Amniotic epithelial cell (primary cell): ENCODE measurements at places on chromosomes 5 and 9.

GRCh38 chr5:77353251-77353650, 138.9 kb downstream of the WDR41 start:
- DNase-seq = no peak

DNA sequence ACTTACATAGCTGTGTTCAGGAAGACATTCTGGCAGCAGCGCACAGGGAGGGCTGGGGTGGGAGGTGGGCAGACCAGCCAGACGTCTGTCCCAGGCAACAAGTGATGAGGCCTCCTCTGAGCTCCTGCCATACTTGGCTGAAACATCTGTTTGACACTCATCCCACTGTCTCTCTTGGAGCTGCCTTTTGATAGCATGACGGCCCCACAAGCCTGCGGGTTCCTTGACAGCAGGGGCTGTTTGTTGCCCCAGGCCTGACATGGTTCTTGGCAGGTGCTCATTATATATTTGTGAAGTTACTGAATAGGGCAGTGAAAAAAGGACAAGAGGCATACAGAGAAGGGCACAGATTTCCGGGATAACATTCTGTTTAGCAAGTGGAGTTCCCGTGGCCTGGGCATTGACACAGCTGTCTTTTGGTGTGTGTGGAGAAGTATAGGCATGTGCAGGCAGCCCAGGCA, 22.2 kb upstream of the B4GALT1 start:
- no peak for DNase-seq

GRCh38 chr5:146072595-146072994, 32.8 kb downstream of the PLAC8L1 start:
- DNase-seq = no peak

DNA sequence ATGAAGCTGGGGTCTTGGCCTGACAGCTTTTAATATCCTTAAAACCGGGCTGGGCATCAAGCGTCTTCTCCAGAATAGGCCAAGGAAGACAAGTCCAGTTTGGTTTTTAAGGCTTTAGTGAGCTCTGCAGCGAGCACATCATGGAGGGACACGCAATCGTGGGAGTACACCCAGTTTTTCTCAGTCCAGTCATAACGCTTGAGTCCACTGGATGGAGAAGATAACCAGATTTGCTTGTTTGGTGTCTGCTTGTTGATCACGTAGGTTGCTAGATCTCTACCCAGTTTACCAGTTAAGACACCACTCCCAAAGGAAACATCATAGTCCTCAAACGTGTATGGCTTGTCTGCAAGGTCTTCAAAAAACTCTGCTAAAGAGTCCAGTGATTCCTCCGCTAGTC, 27.4 kb upstream of the GOLGA1 start:
- DNase-seq = no peak

DNA sequence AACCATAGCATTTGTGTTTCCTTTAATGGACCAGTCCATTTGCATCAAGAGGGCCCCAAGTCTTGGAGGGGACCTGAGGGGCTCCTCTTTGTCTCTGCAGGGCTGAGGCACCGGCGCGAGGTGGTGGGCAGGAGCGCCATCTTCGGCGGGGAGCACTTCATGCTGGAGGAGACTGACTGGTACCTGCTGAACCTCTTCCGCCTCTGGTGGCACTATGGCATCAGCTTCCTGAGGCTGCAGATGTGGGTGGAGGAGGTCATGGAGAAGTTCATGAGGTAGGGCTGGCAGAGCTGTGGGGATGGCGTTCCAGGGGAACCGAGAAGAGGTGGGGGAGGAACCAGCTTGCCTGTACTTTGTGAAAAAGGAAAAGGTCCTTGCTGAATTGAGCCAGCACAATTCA, 6.1 kb downstream of the PCYOX1L start:
- no peak for DNase-seq

DNA sequence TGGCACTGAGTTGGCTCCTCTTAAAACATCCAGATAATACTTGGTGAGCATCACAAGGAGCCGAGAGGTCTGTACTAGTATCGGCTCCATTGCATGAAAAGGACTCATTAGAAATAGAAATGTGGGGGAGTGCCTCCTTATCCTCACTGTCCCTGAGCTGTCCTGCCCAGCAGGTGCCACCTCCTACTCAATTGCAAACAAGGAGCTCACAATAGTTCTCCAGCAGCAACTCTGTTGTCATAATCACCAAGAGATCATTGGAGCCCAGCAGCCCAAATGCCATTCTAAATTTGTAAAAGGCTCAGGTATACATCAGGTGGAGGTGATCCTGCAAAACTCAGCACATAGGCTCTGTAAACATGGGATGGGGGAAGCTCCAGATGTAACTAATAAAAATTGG, 99.1 kb downstream of the PLK2 start:
- DNase-seq = no peak

DNA sequence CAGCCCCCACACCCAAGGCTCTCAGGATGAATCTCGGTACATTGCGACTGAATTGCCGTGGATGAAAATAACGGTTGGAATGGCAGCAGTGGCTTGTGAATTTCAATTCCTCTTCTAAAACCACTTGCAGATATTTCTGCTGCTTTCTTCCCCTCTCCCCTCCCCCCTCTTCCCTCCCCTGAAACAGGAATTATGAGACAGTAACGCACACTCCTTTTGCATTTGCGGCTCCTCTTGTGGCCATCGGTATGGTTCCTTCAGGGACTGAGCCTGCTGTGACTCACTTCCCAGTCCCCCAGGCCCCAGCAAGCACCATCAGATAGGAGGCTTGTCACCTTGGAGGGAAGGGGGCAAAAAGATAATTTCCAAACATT, 9.7 kb downstream of the DCANP1 start:
- no peak for DNase-seq

DNA sequence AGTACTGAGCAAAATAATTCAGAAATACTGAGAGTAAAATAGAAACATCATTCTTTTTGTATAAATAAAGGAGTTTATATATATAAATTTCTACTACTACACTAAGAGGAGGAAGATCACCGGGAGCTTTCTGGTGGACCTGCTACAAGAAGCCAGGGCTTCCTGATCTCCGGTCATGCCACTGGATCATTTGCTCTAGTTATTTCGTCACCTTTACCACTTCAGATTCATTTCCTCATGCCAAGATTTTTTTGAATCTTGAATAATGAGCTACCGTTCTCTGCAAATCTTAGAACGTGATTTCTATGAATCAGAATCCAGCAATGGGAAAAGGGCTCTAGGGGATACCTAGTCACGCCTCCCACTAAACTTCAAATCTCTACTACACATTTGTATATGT, 51.9 kb upstream of the TBC1D9B start:
- DNase-seq = no peak

- DNase-seq = no peak
Observed at GRCh38 chr9:114164191-114164794, 9.0 kb downstream of the COL27A1 start.

DNA sequence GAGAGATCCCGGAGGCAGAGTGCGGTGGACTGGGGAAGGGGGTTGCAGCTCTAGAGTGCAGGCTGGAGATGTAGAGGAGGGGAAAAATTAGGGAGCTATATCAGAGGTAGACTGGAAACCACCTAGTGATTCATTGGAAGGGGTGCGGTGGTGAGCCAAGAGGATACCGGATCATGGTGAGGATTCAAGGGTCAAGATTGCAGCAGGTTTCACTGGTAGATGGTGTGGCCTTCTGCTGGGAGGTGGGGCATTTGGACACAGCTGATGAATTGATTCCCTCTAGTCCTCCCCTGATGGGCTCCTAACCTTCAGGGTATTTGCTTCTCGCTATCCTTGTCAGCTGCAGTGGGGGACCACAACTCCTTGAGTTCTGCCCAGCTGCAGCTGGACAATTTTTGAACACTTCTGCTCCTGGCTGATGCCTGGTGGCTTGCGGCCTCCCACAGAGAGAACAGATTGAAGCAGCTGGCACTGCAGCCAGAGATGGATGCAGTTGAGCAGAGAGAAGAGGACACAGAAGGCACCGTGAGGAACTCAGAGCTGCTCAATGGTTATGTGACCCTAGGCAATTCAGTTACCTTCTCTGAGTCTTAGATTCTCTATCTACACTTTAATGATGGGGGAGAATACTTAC, 134.4 kb upstream of the ABCA1 start:
- no peak for DNase-seq

GRCh38 chr9:75000835-75001234, 27.3 kb downstream of the CARNMT1 start:
- no peak for DNase-seq

DNA sequence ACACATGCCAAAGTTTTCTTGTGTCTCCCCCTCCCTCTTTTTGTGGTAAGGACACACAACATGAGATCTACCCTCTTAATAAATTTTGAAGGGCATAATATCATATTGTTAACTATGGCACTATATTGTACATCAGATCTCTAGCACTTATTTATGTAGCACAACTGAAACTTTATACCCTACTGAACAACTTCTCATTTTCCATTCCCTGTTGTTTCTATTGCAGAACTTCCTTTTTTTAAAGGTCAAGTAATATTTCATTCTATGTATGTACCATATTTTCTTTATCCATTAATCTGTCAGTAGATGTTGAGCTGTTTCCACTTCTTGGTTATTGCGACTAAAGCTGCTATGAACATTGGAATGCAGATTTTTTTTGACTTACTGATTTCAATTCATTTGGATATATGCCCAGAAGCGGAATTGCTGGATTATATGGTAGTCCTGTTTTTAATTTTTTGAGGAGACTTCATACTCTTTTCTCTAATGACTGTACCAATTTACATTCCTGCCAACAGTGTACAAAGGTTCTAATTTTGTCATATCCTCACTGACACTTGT, 305.3 kb downstream of the PRR16 start:
- no peak for DNase-seq

DNA sequence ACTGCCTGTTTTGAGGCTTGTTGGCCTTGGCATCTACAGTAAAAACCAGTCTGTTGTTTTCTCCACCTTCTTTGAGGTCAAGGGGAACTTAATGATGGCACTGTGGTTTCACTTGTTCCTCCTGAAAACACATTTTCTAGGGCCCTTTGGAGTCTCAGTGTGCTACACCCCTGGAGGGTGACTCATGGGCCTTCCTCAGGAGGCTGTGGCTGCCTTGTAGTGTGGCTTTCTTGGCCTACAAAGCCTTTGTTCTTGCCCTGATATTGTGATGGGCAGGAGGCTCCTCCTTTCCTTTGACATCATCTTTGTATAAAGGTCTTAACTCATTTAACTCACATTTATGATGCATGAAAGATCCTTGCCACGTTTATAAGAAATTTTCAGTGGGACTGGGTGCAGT, 56.3 kb upstream of the GPBP1 start:
- no peak for DNase-seq

- peak; percentile 65 for DNase-seq
Observed at GRCh38 chr5:95973793-95974325, 12.2 kb upstream of the ELL2 start.

- DNase-seq = peak; percentile 82
Observed at GRCh38 chr5:9927521-9927997, 297.4 kb upstream of the TAS2R1 start.

- no peak for DNase-seq
Observed at GRCh38 chr5:168965638-168966037, 335.3 kb downstream of the SLIT3 start.

DNA sequence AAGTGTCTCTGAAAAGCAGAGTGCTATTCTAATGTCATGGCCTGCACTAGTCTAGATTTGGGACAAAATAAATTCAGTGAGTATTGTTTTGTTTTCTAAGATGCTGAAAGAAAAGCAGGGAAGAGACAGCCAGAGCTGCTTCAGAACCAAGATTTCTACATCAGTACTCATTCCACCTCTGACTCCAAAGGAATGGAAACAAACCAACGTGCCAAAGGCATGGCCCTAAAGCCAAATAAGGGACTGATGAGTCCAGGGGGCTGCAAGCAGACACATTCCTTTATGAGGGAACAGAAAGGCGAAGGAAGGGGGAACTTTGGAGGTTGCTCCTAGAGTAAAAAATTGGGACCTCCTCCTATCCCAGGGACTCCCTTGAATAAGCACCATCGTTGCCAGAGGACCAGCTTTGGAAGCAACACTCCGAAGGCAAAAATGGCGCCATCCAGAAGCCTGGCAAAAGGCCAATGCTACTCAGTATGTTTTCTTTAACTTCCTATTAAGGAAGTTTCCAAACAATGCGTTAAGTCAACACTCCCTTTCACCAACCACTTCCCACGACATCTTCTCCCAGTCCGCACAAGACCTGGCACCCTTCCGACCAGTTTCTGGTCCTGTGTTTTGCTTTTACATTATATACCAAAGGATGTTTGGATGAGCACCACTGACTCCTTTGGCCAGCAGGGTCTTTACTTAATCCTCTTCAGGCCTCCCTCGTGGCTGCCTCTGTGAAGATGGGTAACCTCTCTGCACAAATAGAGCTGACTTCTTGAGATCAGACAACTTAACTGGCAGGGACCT, 31.6 kb downstream of the ADAM19 start:
- no peak for DNase-seq

DNA sequence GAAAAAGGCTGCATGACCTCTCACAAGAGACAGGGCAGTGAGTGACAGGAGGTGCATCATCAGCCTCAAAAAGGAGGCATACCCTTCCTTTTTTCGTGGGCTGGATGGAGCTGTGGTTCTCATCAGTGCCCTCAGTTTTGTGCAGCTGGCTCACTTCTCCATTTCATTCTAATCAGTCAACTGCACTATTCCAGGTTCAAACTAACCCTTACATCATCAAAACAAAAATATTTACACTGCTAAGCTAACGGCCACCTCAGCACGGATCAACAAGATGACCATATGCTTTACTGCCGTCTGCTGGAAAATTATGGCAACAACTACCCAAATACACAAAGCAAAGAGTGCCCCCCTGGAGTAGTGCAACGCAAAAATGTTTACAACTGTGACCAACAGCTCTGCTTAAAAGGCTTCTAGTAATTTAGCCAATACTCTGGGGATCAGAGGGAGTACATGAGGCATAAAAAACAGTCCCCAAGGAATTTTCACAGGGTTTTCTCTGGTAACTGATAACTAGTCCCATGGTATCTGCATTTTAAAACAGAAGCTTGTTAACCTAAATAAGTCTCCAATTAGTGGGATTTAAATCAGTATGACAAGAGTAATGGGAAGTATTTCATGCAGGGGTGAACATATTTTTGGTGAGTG, 10.8 kb downstream of the KCNV2 start:
- DNase-seq = peak; percentile 79

DNA sequence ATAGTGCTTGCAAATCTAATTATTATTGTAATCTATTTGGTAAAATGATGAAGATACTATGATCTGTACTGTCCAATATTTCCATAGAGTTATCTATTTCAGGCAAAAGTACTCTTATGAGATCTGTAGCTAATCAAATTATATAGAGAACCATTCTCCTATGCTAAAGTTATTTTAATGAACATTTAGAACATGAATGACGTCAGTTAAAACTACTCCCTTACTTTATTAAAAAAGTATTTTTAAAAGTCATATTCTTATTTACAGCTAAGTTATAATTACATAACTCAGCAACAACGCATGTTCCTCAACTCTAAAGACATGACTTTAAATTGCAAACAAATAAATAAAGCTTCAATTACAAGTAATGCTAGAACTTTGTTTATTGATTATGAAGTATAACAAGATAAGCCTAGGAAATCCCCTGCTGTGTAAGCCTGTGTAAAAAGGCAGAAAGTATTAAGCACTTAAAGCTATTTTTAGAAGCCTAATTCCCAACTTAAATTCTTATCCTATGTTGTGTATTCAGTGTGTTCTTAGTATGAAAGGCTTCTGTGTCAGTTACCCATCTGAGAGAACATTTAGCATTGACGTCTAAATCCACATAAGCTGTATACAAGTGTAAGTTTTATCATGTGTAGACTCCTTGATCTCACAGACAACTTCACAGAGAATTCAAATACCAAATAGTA, 285.7 kb downstream of the HCN1 start:
- DNase-seq = no peak

- DNase-seq = no peak
Observed at GRCh38 chr9:126833710-126834345, 26.6 kb upstream of the ZBTB34 start.

- no peak for DNase-seq
Observed at GRCh38 chr5:555058-555623, 30.9 kb upstream of the SLC9A3 start.
